ENCODE measurements at places on chromosomes 7 and 10.

GRCh38 chr10:49099046-49099445, 16.3 kb downstream of the VSTM4 start:
- no peak for DNase-seq

- DNase-seq: no peak
These were observed 19.7 kb upstream of the HGF start for GRCh38 chr7:81789406-81790119.

- no peak for DNase-seq
These were observed 19.8 kb upstream of the TOMM7 start for GRCh38 chr7:22842383-22842941.

- DNase-seq: no peak
These were observed 270.9 kb downstream of the CCSER2 start for GRCh38 chr10:84599254-84599653.

DNA sequence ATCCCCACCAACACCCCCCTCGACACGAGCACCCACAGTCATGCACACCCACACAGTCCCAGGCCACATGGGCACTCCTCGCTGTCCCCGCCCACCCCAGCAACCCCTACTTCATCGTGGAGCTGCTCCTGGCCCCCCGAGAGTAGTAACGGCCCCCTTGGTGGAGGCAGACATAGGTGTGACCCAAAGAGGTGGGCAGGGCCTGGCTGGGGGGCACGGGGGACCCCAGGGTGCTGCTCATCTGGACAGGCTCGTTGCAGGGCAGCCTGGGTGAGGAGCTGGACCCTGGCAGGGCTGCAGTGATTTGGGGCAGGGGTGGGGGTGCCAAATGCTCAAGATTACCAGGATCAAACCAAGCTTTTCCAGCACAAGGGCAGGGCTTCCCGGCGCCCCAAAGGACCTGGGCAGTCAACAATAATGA, 42.4 kb upstream of the ZMIZ1 start:
- DNase-seq: no peak

DNA sequence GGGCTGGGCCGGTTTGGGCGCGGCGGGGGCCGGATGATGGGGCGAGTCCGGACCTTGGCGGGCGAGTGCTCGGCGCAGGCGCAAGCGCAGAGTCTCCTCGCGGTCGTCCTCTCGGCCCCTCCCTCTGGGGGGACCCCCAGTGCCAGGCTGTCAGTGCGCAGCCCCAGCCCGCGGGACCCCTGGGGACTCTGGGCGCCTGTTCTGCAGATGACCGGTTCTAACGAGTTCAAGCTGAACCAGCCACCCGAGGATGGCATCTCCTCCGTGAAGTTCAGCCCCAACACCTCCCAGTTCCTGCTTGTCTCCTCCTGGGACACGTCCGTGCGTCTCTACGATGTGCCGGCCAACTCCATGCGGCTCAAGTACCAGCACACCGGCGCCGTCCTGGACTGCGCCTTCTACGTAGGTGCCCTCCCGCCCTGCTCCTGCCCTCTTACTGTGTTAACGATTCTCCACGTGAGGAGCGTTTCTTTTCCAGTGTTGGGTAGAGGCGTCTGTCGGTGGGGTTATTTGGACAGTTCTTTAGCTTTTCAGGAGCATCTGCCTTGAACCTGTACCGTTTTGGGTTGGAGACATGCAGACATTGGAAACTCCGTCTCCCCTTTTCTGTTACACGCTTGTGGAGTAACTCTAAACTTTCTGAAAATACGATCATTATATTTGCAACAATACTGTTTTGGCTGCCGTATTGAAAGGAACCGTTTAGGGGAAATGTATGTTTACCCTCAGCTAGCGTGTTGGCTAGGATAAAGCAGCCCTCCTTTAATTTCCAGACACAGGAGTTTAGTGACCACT, 706 bp downstream of the BUB3 start:
- peak; percentile 50 for DNase-seq

GRCh38 chr10:85851934-85852333, 514.7 kb downstream of the GRID1 start:
- no peak for DNase-seq

DNA sequence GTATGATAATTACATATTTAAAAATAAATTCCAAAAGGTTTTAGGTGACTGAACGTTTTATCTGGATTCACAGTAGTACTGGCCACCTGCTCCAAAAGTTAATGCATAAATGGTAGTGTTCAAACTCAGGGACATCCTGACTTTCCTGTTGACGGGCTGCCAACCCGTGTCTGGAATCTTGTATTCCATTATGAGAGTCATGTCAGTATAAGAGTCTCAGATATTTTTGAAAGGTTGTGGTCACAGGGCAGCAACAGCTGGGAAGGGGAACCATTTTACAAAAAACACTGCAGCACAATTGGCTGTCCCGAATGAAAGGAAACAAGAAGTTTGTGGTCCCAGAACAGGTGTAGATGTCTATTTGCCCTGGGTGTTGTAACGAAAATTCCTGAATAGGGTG, 2.8 kb downstream of the TDRD1 start:
- no peak for DNase-seq

DNA sequence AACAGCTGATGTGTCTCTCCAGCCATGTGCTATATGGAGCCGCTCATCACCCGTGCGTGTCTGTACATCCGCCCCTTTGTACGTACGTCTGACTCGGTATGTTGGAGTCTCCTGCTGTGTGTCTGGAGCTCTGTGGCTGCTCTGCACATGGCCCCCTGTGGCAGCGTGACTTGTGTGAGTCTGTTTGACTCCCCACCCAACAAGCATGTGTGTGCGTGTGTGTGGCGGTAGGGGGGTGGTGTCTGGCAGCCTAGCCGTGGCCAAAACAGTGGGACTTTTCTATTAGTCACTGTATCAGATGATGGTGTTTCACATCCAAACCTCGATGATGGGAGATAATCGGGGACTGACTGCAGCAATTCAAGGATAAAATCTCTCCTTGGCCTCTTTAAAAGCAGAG, 94.1 kb downstream of the COL13A1 start:
- no peak for DNase-seq

- no peak for DNase-seq
These were observed 18.3 kb upstream of the TNRC18 start for GRCh38 chr7:5441840-5442503.

DNA sequence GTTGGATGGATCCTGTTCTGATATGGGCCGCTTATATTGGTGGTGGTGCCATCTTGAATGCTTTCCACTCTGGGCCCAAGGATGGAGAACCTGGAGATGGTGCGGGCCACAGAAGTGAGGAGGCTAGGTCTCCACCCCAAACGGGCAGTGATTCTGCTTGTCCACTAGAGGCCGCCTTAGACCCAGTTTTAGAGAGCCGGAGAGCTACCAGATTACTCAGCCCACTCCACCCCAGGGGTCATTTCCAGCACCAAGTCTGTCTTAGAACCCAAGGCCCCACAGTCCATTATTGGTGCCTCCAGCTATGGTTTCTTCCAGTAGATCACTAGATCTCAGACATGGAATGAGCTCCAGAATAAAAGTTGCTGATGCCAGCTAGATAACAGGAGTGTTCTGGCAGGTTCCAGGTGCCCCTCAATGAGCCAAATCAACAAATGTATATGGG, 11.8 kb upstream of the CAMK2G start:
- peak; percentile 57 for DNase-seq

DNA sequence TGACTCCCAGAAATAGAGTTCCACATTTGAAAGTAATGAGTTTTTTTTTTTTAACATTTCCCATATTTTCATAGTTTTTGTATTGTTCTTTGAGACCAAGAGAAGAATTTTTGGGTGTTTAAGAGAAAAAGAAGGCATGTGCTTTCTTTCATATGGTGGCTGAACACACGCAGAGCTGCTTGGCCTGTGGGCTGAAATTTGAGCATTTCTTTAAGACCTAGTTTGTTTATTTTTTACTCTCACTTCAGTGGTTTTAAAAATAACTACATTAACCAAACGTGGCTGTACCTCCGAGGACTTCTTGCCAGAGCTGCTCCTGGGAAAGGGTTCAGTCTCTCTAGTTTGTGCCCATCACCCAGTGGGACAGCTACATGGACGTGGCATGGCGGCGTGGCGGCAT, 58.3 kb downstream of the INPP5A start:
- no peak for DNase-seq

- DNase-seq: no peak
These were observed 1.7 kb downstream of the DIP2C start for GRCh38 chr10:687583-688311.

- DNase-seq: no peak
These were observed 3.5 kb downstream of the UNCX start for GRCh38 chr7:1236132-1236661.

DNA sequence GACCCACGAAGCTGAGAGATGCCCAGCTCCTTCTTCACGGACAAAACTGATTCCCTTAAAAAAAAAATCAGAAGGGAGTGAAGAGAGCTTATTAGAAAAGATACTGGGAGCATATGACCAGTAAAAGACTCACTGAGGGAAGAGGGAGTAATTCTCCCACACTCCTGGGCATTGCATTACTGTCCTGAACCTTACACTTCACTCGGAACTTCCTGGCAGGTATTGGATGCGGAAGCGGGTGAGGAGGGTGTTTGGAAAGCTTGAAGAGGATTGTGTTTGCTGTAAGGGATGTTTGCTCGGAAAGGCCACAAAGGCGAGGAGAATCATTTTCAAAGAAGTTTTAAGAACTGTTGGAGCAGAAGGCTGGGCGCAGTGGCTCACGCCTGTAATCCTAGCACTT, 375 bp downstream of the HKDC1 start:
- no peak for DNase-seq

GRCh38 chr7:2033586-2034135, 199.1 kb downstream of the MAD1L1 start:
- DNase-seq: no peak

DNA sequence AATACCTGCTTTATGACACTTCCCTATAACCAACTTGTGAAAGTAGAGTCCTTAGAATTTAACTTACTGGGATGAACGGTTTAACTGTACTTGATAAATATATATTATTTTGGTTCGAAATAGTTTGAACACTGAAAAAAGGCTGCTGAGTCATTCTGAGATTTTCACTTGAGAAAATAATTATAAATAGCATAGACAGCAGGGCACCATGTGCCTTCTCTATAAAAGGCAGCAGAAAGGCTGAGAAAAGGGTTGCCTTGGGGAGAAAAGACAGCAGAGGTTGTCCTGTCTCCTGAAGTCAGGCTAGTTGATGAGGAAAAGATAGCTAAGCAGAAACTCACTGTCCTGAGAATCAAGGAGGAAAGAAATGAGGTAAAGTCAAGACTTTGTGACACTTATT, 92.4 kb downstream of the CTTNBP2 start:
- DNase-seq: no peak

- DNase-seq: no peak
These were observed 510 bp downstream of the ZSWIM8 start for GRCh38 chr10:73785721-73786511.

DNA sequence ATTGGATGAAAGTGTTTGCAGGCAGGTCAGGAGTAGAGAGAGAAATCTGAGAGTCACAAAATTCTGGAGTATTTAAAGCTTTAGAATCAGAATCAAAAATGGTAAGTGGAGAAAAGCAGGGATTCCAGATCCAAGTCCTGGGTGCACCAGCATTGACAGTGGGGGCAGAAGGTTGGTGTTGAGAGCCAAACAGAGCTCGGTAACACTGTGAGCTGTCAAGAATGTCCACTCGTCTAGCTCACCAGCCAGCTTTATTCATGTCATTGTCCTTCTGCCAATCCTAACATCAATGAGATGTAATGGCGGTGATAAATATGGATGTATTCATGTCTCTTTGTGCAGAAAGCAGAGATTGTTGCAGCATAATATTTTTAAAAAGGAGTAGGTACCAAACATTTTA, 128.8 kb downstream of the KLF6 start:
- no peak for DNase-seq

- DNase-seq: peak; percentile 83
These were observed 8.7 kb upstream of the ESYT2 start for GRCh38 chr7:158837790-158838637.

DNA sequence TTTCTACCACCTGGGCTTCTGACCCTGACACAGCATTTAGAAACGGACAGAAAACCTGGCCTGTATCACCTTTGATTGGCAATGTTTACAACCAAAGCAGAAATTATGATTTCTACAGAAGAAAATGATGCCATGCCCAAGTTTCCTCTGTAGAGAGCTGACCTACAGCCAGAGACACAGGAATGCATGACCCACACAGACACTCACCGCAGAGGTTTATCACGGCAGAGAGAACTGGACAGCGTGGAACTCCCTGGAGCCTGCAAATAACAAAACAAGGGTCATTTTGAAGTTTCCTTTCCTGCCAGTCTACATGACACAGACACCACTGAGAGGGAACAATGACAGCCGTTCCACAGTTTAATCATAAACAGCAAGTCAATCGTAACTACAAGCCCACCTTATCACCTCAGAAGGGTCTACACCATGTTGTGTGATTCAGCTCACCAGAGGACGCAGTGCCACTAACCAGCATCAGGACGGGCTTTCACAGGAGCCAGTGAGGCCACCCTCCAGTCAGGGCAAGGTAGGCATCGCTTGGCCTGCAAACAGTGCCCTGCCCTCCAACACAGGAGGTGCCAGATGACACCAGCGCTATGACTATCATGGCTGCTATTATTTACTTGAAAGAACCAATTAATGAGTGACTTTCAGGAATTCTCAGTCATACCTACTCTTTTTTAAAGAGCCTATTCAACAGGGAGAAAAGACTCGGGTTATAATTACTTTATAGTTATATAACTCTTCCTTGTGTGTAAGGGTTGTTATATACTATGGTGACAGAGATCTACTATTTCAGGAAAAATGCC, 139.9 kb downstream of the TNS3 start:
- no peak for DNase-seq

GRCh38 chr10:5442065-5442989, 30.0 kb downstream of the NET1 start:
- DNase-seq: no peak

DNA sequence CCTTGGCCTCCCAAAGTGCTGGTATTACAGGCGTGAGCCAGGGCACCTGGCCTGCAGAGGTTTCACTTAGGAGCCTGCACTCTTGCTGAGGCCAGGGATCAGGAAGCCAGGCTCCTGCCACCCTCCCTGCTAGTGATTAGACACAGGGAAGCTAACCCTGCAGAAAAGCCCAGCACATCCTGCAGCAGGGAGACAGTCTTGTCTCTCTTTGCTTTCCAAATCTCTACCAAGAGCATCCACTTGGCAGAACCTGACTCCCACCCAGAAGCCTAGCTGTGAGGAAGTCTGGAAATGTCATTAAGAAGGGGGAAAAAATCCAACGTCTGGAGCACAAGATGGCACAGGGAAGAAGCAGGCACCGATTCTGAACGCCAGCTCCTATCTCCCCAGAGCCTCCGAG, 8.0 kb upstream of the FAM171A1 start:
- no peak for DNase-seq

- no peak for DNase-seq
These were observed 418.2 kb upstream of the AKR1E2 start for GRCh38 chr10:4407783-4408182.
